ENCODE measurements at places on chromosomes 2 and 18. TPM values are rescaled to one million over a fixed set of nuclear protein-coding genes. Genes with fewer than 3 reads are reported as not detected.
A peak's percentile ranks its signal among the peaks of the same experiment; 100 is the strongest.

DNA sequence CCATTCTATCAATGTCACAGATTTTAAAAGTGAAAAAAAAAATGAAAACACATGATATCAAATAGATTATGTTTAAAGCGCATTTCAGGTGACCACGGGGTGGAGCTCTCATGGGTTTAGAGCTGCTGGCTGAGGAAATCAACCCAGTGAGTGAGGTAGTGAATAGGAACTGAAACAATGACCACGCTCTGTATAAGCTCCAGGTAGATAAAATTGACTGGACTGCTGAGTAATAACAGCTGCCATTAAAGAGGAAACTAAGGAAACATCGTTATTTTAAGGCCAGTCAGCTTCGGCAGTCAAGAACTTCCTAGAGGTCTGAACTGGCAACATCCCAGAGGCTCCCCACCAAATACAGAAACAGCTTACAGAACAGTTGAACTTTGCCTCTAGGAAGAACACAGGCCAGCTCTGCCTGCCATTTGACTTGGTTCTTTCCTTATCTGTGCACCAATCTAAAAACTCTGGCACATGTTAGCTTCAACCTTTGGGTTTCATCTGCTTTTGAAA is 185.9 kb downstream of the PDE1A start:
- DNase-seq: peak; percentile 64

The GAD1 gene
- not detected for total RNA-seq

DNA sequence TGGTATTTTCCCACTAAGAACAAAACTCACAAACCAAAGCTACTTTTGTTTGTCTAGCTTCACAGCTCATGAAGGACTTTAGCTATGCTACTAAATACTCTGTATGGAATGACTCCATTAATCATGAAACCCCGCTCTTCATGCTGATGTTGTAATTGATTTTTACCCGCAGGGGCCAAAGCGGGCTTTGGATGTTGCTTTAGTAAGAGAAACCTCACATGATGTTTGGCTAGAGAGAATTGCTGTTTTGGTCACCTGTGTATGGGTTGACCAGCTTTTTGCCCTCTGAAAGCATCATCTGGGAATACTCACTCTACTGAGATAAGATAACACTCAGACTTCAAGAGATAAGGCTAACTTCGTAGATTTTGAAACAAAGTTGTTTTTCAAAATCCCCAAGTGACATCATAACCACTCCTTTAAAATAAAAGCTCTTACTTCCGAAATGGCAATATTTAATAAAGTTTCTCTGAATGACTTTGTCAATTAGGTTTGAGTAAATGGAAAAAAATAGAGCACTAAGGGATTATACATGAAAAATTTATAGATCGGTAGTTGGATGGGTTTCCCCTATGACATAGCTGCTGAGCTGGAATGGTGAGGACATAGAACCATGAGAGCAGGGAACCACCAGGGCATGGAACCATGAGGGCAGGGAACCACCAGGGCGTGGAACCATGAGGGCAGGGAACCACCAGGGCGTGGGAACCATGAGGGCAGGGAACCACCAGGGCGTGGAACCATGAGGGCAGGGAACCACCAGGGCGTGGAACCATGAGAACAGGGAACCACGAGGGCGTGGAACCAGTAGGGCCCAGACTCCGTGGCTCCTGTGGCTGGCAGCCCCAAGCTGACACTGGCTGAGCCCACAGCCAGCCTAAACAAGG is 31.9 kb downstream of the ACKR3 start:
- DNase-seq: no peak

The KCNG2 gene
- 6.0 TPM for total RNA-seq

- DNase-seq: no peak
Observed at GRCh38 chr2:29068513-29068912, 5.8 kb downstream of the PCARE start.

- no peak for DNase-seq
Observed at GRCh38 chr2:24768601-24769000, 24.6 kb downstream of the PTRHD1 start.

The NLRC4 gene
- total RNA-seq: 0.07 TPM

The ASXL2 gene
- total RNA-seq: 18.8 TPM

GRCh38 chr2:88590998-88591613 is 36.2 kb downstream of the EIF2AK3 start:
- peak; percentile 62 for DNase-seq

- no peak for DNase-seq
Observed at GRCh38 chr18:56910237-56910636, 236.7 kb upstream of the BOD1L2 start.

- no peak for DNase-seq
Observed at GRCh38 chr2:59892398-59892797, 661.1 kb downstream of the BCL11A start.

- DNase-seq: no peak
Observed at GRCh38 chr2:27885661-27886060, 4.5 kb downstream of the RBKS start.

GRCh38 chr2:70947556-70948184 is 12.0 kb downstream of the ATP6V1B1 start:
- peak; percentile 25 for DNase-seq

GRCh38 chr2:8841932-8842331 is 4.5 kb upstream of the KIDINS220 start:
- DNase-seq: no peak

DNA sequence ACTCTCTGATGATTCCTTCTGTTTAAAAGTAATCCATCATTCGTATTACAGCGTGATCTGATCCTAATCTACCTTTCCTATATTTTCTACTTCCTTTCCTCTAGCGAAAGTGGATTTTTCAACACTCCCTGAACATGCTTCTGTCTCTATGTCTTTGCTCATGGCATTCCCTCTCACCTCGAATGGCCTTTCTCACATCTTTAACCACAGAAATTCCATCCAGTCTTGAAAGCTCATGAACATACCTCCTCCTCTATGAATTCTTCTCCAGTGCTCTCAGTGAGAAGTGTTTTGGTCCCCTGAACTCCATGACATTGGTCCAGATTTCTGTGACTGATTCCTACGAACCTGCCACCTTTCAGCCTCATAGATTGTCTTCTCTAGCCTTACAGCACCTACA is 323.2 kb downstream of the RAD51AP2 start:
- no peak for DNase-seq

DNA sequence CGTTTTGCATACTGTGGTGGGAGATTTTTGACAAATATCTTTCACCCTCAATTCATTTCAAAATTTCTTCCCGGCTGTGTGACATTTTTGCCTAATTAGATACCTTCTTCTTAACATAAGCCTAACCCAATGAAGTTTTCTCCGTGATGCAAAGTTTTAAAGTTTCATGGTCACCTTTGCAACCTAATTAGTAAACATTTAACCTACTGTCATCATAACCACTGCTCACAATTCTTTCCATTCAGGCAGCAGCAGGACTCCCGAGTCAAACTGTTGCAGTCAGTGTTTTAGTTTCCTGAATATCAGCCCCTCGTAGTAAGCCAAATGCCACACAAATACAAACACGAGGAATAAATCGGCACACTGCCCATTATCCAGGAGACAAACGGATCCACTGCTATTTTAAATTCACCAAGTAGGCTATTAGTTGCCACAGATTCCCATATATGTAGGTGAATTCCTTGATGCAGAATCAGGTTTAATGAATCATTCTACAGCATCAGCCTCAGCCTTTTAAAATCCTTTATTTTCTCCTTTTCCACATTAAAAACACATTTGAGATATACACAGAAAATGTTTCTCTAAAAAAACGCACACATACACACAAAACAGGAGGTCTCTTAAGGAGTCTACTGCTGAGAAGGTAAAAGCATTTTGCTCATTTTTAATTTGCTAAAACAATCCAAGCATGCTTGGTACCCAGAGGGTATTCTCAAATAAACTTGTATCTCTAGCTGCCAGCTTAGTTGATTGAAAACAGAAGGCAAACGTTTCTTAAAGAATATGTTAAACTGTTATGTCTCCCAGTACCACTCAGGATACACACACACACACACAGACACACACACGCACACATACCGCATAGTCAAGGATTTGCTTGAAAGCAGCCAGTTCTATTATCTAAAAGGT is 106.5 kb upstream of the KCTD1 start:
- no peak for DNase-seq

DNA sequence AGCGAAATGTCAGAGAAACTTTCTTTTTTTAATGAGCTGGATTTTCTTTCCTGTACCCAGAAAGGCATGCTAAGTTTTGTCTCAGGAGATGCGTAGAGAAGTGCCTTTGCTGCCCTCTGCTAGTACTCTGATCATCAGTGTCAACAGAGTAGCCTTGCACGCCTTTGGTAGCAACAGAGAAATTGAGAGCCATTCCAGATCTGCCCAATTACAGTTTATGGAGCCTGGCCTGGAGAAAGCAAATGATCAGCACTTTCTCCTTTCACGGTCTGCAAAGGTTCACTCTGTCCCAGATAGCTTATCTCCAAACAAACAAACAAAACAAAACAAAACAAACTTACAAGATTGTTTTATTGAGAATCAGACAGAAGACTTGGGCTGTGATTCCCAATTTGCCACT is 792.8 kb upstream of the PIK3C3 start:
- no peak for DNase-seq

The DTNB gene
- 10.4 TPM for total RNA-seq

The IGFBP5 gene
- 0.82 TPM for total RNA-seq
